ENCODE measurements at places on chromosomes 13 and 19. TPM values are rescaled to one million over a fixed set of nuclear protein-coding genes. Genes with fewer than 3 reads are reported as not detected.

- no peak for DNase-seq
These were observed 4.3 kb downstream of the HPN start for GRCh38 chr19:35045667-35046300.

DNA sequence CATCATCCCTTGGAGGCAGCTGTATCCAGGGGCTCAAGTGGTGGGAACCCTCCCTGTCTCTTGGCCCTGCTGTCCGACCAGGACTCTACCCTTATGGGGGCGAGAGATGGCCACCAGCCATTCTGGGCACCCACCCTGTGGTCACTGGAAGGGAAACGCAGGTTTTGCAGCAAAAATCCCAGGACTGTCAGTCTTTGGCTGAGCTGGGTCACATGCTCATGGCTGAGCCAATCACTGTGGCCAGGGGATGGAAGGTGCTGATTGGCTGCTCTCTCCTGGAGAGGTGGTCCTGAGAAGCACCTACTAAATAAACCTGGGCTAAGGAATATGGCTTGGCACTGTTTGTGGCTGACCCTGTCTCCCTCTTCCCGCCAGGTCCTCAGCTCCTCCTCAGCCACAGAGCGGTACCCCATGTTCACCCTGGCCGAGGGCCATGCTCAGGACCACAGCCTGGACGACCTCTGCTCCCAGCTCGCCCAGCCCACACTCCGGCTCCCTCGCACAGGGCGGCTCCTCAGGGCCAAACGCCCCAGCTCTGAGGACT lies 8.9 kb downstream of the ATG4D start:
- DNase-seq, result no peak

DNA sequence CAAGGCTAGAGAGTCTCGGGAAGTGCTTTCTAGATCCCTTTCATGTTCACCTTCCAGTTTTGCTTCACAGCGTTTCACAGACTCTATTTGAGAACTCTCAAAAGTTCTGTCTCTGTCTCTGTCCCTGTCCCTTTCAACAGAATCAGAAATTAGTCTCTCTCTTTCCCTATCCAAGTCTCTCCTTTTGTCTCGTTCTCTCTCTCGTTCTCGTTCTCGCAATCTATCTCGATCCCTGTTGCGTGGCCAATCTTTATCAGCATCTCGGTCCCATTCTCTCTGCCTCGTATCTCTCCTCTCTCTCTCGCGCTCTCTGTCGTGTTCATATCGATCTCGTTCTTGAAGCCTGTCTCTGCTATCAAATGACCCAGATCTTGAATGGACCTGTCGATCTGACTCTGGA lies 85.0 kb downstream of the ZC3H13 start:
- DNase-seq, result no peak

The RBM42 gene
- 60.0 TPM for polyA plus RNA-seq

The ZNF121 gene
- 14.4 TPM for polyA plus RNA-seq

The MAP4K1 gene
- 3.5 TPM for polyA plus RNA-seq

DNA sequence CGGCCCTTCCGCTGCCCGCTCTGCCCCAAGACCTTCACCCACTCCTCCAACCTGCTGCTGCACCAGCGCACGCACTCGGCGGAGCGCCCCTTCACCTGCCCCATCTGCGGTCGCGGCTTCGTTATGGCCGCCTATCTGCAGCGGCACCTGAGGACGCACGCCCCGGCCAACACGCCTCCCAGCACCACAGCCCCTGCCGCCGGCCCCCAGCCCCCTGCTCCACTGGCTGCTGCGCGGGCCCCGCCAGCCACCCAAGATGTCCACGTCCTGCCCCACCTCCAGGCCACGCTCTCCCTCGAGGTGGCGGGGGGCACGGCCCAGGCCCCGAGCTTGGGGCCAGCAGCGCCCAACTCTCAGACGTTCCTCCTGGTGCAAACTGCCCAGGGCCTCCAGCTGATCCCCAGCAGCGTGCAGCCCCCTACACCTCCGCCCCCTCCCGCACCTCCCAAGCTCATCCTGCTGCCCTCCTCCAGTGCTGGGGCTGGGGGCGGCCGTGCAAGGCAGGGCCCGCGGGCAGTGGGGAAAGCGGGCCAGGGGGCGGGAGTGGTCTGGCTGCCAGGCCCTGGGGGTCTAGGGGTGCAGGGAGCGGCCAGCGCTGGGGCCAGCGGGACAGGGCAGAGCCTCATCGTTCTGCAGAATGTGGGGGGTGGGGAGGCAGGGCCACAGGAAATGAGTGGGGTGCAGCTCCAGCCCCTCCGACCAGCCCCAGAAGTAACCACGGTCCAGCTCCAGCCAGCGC lies 1.9 kb upstream of the NAT14 start:
- no peak for DNase-seq

Measured in right renal pelvis (tissue), 4 donors.